ENCODE measurements at places on chromosomes 11 and 22.

DNA sequence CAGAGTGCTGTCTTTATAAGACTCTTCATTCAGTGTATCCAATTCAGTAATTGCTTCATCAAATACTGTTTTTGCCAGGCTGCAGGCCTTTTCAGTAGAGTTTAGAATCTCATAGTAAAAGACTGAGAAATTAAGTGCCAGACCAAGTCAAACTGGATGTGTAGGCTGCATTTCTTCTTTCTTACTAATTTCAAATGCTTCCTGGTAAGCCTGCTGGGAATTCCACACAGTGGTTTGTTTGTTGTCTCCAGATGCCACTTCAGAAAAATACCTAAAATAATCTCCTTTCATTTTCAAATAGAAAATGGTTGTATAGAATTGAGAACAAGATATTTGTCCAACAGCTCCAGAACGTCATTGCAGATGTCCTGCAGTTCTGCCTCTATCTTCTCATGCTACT, 34.7 kb downstream of the LDHAL6A start:
- H3K27me3 ChIP-seq: no peaks in the 10 kb centered on the region
- H3K27ac ChIP-seq: no peak overlapping the region
- H3K4me1 ChIP-seq: no peaks in the 10 kb centered on the region
- no peak overlapping the region for H3K4me3 ChIP-seq
- peaks cover 9% of the 10 kb centered on the region for H3K36me3 ChIP-seq

DNA sequence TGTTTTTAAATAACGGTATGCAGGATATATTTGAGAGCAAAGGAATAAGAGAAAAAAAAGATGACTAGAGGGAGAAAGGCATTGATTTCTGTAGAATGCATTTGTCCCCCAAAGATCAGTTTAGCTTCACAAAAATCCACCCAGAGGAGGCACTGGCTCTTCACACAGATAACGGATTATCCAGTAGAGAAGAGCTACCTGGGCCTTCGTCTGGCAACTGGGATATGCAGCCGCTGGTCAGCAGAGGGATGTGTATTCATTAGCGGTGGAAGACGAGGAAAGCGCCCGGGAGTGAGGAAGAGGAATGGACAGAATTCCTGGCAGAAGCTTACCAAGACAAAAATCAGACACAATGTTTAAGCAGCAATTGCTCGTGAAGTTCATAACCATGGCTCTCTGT, 5.6 kb upstream of the WT1 start:
- no peaks in the 10 kb centered on the region for H3K36me3 ChIP-seq
- peaks cover 52% of the 10 kb centered on the region for H3K27me3 ChIP-seq
- DNase-seq: no peak
- no peak overlapping the region for H3K27ac ChIP-seq
- peaks cover 13% of the 10 kb centered on the region for H3K4me1 ChIP-seq

GRCh38 chr11:129930743-129931142, 35.4 kb upstream of the NFRKB start:
- H3K27ac ChIP-seq: no peak overlapping the region
- H3K4me3 ChIP-seq: no peak overlapping the region
- no peak for DNase-seq
- peaks cover 3% of the 10 kb centered on the region for H3K36me3 ChIP-seq

DNA sequence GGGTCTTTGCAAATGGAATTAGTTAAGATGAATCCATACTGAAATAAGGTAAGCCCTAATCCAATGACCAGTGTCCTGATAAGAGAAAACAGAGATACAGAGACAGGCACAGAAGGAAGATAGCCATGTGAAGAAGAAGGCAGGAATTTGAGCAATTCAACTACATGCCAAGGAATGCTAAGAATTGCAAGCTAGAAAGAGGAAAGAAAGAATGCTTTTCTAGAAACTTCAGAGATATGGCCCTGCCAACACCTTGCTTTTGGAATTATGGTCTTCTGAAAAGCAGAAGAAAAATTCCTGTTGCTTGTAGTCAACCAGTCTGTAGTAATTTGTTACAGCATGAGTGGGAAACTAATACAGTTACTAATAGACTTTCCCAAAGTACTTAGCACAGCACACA, 111.3 kb downstream of the SLC17A6 start:
- no peaks in the 10 kb centered on the region for H3K36me3 ChIP-seq
- H3K4me3 ChIP-seq: no peak overlapping the region
- no peaks in the 10 kb centered on the region for H3K4me1 ChIP-seq
- DNase-seq: no peak
- no peak overlapping the region for H3K27ac ChIP-seq

GRCh38 chr11:123193742-123194141, 1.3 kb downstream of the CLMP start:
- no peak overlapping the region for H3K4me3 ChIP-seq
- no peaks in the 10 kb centered on the region for H3K27me3 ChIP-seq
- DNase-seq: no peak

GRCh38 chr11:69837791-69838190, 18.6 kb upstream of the FGF3 start:
- no peaks in the 10 kb centered on the region for H3K36me3 ChIP-seq
- DNase-seq: no peak
- no peaks in the 10 kb centered on the region for H3K4me1 ChIP-seq
- H3K4me3 ChIP-seq: no peak overlapping the region
- no peak overlapping the region for H3K27ac ChIP-seq

- no peaks in the 10 kb centered on the region for H3K36me3 ChIP-seq
- H3K27ac ChIP-seq: no peak overlapping the region
- H3K4me1 ChIP-seq: peaks cover 1% of the 10 kb centered on the region
- H3K27me3 ChIP-seq: no peaks in the 10 kb centered on the region
- no peak for DNase-seq
These were observed 180.0 kb upstream of the NTM start for GRCh38 chr11:131190446-131190845.

- no peaks in the 10 kb centered on the region for H3K4me1 ChIP-seq
- no peaks in the 10 kb centered on the region for H3K27me3 ChIP-seq
- peak; percentile 82 for DNase-seq
- H3K4me3 ChIP-seq: no peak overlapping the region
These were observed 22.1 kb upstream of the SYT7 start for GRCh38 chr11:61602775-61603569.

DNA sequence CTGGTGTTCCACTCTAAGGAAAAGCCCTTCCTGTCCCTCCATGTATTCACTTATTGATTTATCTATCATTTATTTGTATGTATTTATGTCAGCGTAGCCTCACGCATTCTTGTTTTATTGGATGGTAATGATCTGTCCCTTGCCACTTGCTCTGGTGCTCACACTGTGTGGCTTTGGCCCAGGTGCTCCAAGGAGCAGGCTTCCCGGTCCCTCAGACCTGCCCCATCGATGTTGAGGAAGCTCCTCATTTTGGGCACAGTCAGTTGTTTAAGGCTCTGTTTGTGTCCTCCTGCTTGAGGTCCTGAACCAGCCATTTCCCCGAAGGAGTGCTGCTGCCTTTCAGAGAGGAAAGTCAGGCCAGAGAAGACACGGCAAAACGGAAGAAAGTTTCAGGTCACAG, 1485.4 kb downstream of the TBC1D22A start:
- H3K27ac ChIP-seq: no peak overlapping the region
- DNase-seq: no peak
- H3K27me3 ChIP-seq: no peaks in the 10 kb centered on the region

DNA sequence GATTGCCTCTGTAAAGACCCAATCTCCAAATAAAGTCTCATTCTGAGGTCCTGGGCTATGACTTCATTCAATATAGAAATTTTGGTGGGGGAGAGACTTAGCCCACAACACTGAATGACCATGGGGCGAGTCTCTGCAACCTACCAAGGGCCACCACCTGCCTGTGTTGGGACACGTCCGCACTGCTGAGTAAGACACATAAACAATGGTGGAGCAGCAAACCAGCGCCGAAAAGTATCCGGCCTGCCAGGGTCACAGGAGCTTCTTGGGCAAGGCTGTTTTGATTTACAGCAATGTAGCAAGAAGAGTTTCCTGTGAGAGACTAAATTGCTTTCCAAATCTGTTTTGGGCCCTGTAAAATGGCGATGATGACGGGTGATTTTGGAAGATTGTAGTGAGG, 122.3 kb downstream of the SHANK2 start:
- H3K4me3 ChIP-seq: no peak overlapping the region
- no peaks in the 10 kb centered on the region for H3K4me1 ChIP-seq
- H3K36me3 ChIP-seq: no peaks in the 10 kb centered on the region
- H3K27me3 ChIP-seq: no peaks in the 10 kb centered on the region
- DNase-seq: no peak

DNA sequence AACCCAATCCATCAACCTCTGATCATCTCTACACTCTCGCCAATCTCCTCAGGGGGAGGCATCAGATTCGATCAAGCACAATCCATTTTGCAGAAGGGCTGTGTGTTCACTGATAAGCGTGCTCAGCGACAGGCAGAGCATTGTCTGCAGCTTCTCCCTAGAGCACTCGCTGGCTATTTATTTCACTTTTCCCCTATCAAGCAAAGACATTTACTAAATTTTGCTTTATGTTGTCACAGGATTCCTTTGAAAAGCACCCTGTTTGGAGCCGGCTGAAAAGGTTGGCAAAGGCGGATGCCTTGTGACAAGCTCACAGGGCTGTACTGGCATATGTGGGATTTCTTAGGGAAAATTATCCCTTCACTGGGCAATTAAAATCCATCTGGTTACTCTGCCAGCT, 1381.5 kb upstream of the TENM4 start:
- no peaks in the 10 kb centered on the region for H3K36me3 ChIP-seq
- DNase-seq: no peak
- H3K4me3 ChIP-seq: no peak overlapping the region
- H3K4me1 ChIP-seq: no peaks in the 10 kb centered on the region
- H3K27ac ChIP-seq: no peak overlapping the region

- H3K36me3 ChIP-seq: no peaks in the 10 kb centered on the region
- no peak overlapping the region for H3K4me3 ChIP-seq
- H3K27me3 ChIP-seq: no peaks in the 10 kb centered on the region
- no peak overlapping the region for H3K27ac ChIP-seq
These were observed 102.7 kb upstream of the TRPC6 start for GRCh38 chr11:101686514-101686913.

DNA sequence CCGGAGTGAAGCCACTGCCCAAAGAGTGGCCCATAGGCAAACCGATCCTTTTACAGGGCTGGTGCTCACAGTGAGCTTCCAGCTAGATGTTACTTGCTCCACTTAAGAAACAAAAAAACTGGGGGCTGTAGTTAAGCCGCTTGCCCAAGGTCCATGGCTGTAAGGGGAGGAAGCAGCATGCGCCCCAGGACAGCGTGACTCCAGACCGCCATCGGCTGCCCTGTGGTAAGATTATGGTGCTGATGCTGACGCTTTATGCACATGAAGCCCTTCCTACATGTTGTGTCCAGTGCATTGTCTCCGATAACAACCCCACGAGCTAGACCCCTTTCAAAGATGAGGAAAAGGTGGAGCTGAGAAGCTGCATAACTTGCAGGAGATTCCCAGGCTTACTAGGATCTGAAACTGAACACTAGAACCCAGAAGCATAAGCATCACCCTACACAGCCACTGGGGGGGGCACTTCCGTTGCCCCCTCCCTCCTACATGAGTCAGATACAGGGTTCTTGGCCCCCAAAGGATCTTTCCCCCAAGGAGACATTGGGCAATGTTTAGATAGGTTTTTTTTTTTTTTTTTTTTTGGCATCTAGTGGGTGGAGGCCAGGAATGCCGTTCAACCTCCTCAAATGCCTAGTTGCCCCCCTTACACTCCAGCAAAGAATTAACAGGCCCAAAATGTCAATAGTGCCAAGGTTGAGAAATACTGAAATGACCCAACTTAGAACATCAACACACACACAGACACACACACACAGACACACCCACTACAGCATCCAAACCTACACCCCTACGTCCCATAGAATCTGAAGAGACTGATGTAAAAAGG, 53.9 kb downstream of the MN1 start:
- no peaks in the 10 kb centered on the region for H3K4me1 ChIP-seq
- H3K27me3 ChIP-seq: no peaks in the 10 kb centered on the region
- H3K27ac ChIP-seq: no peak overlapping the region
- H3K4me3 ChIP-seq: no peak overlapping the region
- no peak for DNase-seq

DNA sequence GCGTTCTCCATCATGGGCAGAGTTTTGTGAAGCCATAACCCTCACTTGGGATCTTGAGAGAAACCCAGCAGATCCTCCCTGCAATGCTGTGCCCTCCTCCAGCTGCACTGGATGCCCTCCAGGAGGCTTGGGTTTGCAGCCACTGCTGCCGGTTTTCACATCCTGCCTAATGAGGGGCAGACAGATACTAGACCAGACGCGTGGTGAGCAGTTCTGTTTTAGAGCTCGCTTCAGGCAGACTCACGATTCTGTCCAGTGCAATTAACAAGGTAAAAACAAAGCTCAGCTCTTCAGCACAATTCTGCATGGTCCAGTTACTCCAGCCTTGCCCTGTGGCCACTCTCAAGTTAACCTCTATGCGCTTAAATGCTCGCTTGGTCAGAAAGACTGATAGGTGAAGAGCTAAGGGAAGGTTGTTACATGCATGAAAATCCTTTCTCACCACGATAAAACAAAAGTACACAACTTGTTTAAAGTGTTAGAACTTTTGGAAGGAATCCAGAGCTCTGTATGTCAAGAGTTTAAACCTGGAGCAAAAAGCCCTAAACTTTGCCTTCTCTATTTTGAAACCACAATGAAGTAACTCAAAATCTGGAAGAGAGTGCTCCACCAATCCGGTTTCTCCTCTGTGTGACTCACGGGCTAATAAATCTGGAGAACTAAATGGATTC, 292.3 kb upstream of the FAT3 start:
- peaks cover 6% of the 10 kb centered on the region for H3K4me1 ChIP-seq
- peak; percentile 53 for DNase-seq
- no peaks in the 10 kb centered on the region for H3K36me3 ChIP-seq
- H3K27me3 ChIP-seq: no peaks in the 10 kb centered on the region

DNA sequence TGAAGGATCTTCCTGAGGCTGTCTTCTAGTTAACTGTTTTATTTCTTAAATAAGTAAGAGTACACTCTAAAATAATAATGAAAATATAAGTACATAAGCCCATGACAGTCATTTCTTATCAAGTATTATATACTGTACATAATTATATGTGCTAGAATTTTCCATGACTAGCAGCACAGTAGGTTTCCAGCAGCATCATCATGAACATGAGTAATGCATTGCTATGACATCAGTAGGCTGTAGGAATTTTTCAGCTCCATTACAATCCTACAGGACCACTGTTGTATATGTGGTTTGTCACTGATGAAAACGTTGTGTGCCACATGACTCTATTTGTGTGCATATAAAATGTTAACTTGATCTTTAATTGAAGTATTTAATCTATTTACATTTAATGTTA, 22.0 kb downstream of the ZNF202 start:
- no peaks in the 10 kb centered on the region for H3K27me3 ChIP-seq
- no peak overlapping the region for H3K27ac ChIP-seq
- no peak for DNase-seq
- no peaks in the 10 kb centered on the region for H3K4me1 ChIP-seq
- no peaks in the 10 kb centered on the region for H3K36me3 ChIP-seq
